Anterior cingulate cortex (tissue), 58 donors: ENCODE measurements at places on chromosomes 16 and 17.

GRCh38 chr17:76419576-76420260 is 33.2 kb downstream of the UBE2O start:
- DNase-seq: no peak

GRCh38 chr17:5364696-5365095 is 54.8 kb downstream of the NUP88 start:
- no peak for DNase-seq

DNA sequence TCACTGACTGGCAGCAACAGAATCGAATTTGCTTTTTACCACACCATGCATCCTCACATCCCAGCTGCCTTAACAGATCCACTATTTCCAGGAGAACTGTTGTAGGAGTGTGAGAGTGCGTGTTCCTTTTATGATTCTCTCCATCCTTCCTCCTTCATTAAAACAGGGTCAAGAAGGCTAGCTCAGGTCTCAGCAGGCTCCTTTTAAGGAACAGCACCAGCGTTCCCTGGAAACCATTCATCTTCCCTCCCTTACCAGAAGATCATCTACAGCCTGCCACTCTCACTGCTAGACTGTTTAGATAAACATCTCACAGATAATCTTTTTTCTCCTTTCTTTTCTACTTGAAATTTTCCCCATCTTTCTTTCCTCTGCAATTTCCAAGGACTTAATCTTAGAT is 1531.9 kb upstream of the CDH8 start:
- no peak for DNase-seq

DNA sequence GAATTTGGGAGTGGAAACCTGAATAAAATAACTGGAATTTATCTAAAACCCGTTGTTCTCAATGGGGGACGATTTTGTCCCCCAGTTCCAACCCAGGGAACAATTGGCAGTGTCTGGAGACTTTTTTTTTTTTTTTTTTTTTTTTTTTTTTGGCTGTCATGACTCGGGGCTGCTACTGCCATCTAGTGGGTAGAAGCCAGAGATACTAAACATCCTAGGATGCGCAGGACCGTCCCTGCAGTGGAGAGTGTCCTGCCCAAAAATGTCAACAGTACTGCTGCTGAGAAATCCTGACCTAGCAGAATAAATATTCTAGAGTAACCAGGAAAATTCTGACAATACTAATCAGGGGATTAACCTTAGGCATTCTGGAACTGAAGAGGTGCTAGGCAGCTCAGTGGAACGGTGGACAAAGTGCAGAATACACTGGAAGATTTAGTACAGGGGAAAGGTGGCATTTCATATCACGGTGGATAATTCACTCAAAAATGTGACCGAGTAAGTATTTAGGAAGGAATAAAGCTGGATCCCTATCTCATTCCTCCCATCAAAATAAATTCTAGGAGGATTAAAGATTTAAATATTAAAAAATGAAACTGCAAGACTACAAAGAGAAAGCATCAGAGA is 107.6 kb downstream of the SPECC1 start:
- DNase-seq: peak; percentile 41

DNA sequence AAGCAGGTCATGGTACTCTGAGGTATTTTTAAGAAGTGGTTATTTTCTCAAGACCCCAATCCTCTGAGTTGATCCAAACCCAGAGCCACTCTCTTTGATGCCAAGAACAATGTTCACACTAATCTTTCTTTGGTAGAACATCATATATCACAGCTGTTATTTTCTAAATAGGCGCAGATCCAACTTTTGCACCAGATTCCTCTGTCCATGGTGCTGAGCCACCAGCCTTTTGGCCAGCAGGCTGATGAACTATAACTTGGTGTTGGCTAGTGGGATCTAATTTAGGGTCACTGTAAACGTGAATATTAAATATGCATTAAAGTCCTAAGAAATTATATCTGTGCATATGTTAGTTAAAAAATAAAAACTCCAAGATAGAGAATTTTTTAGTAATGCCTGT is 7.0 kb upstream of the ZKSCAN2 start:
- no peak for DNase-seq

DNA sequence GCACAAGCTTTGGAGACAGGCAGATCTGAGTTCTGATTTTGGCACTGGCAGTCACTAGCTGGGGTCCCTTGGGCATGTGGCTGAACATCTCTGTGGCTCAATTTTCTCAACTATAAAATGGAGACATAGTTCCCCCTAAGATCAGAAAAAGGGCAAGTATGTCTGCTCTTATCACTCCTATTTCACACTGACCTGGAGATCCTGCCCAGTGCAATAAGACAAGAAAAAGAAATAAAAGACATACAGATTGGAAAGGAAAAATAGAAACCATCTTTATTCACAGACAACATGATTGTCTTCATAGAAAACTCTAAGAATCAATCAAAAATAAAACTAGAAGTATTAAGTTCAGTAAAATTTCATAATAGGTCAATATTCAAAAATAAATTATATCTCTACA is 56.0 kb upstream of the LHX1 start:
- DNase-seq: no peak

DNA sequence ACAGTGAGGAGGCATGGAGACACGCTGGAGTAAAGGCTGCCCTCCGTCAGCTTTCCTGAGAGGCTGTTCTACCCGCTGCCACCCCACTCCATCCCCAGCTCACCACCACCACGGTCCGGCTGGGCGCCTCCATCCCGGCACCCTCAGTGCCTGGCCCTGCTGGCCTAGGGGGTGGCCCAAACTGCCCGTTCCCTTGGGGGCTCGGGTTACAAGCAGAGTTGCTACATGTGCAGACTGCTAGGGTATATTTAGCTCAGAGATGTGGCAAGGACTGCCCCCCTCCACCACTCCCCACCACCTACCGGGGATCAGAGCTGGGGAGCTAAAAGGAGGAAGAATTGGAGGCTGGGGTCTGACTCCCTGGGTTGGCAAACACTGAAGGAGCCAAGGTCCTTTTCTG is 4.1 kb downstream of the CACNB1 start:
- no peak for DNase-seq

DNA sequence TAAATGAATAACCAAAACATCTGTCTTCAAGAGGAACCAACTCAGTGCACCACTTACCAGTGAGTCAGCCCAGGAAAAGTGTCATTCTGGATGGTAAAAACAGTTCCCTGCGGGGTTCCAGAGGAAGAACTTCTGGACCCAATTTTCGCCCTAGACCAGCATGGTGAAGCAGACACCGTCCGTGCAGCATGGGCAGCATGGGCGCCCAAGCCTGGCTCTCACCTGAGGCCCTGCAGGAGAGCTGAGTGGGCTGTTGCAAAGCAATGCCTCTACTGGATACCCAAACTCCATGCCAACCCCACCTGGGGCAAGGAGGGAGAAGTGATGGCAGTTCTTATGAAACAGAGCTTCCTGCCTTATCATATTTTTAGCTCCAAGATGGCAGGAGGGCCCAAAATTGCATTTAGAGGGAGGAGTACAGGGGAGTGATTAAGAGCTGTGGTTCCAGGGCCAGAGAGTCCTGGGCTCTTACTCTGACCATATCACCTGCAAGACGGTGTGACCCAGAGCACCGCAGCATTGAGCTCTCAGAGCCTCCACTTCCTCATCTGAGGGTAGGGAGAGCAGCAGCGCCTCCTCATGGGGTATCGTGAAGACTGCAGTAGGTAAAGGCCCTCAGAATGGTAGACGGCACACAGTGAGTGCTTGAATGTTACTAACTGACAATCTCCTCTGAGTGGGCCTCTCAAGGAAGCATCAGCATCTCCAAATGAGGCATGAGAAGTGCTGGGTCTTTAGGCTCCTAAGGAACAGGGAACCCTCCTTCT is 16.6 kb upstream of the INPP5K start:
- DNase-seq: no peak

- no peak for DNase-seq
Measured at GRCh38 chr16:89307421-89307805, 89.9 kb downstream of the ZNF778 start.

GRCh38 chr17:56451629-56452028 is 141.9 kb upstream of the NOG start:
- DNase-seq: no peak

DNA sequence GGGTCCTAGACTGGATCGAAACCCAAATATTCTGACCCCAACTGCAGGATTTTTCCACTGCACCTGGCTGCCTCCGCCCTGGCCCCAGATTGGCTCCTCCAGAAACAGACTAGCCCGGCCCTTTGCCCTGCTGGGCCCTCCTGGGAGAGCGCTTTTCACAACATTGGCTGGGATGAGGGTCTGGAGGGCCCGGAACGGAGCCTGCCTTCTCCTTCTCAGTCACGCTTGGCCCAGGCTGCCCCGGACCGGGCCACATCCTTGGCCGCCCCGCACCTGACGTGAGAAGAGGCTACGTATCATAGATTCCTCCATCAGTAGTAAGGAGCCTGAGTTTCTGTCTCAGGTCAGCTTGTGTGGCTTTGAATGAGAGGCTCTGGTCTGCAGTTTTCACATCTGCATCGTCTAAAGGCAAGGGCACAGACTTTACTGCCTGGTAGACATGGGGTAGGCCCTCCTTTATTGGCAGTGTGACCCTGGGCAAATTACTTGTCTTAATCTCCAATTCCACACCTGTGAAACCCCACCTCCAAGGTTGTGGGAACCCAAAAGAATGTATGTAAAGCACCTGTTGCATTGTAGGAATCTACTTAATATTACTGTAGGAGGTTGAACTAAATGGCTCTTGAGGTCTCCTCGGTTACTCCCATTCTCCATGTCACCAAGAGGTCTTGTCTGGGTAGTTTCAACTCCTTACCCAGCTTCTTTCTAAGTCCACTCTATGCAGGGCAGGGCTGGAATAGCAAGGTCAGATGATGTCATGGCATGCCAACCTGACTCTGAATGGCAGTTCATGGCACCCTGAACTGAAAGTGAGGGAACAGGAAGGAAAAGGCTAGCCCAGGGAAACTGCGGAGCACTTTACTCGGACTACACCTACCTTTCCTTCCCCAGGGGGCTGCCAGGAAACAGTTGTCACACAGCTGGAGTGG is 661 bp downstream of the LRRC3C start:
- DNase-seq: peak; percentile 52

- no peak for DNase-seq
Measured at GRCh38 chr17:27336184-27336583, 42.3 kb downstream of the WSB1 start.

DNA sequence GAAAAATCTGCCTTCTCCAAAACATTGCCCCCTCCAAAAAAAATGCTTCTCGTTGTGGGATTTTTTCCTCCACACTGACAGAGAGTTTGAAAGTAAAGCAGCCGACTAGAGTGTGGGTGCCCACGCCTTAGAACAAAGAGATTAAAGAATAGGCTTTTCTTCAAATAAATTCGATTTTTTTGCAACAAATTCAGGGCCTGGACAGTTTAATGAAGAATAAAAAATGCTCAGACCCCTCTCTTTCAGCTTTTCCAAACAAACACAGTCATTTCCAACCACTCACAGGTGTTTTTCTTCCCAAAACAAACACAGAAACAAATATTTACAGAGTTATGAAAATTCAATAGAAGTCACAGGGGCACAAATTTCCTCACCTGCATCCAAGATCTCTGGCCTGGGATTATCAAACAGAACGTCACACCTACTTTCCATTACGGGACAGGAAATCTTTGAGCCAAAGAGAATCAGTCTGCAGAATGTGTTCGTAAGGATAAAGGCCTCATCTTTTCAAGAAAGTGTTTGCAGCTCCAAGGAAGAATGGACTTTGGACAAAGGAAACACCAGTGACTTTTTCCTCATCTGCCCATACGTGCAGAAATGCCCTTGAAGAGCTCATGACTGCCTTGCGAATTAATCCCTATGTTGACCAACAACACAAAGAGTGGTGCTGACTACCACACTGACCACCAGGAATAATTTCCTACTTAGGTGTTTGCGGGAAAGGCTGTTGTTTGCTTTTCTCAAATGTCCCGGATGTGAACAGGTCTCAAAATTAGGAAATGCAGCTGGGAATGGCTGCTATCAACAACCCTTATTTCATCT is 31.3 kb upstream of the TOX3 start:
- DNase-seq: no peak

- DNase-seq: no peak
Measured at GRCh38 chr16:80996688-80997138, 10.0 kb downstream of the CMC2 start.

DNA sequence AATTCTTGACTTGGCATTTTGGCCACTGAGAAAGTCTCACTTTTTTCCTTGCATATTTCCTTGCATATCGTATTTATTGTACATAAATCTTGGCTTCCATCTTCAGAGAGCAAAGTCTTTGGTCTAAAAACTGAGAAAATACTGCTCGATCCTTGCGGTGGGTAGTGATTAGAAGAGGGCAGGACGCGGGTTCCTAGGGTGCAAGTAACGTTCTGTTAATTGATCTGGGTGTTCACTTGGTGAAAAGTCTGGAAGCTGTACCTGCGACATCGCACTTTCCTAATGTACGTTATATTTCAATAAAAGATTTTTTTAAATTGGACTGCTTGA is 758 bp upstream of the UBALD2 start:
- no peak for DNase-seq

GRCh38 chr16:2426941-2427361 is 2.3 kb upstream of the CCNF start:
- DNase-seq: no peak

DNA sequence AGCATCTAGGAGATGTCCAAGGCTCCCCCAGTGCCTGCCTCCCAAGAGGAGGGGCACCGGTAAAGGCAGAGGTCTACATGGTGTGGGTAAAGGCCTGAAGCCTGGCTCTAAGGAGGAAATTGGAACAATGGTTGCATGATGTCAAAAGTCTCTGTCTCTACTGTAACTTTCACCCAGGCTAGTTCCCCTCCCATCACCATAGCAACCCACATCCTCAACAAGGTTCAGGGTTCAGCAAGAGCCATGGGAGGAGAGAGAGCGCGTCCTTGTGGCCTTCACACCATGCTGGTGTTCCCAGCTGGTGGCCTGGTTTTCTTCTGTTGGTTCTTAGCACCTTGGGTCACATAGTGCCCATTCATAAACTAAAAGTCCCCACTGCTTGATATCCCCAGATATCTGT is 196.7 kb upstream of the CDH5 start:
- no peak for DNase-seq

GRCh38 chr17:80781807-80782277 is 209.8 kb upstream of the CHMP6 start:
- no peak for DNase-seq

DNA sequence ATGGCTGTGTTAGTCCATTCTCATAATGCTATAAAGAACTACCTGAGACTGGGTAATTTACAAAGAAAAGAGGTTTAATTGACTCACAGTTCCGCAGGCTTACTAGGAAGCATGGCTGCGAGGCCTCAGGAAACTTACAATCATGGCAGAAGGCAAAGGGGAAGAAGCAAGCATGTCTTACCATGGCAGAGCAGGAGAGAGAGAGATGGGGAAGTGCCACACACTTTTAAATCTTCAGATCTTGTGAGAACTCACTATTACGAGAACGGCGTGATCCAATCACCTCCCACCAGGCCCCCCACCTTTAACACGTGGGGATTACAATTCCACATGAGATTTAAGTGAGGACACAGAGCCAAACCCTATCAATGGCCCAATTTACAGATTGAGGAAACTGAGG is 96.5 kb downstream of the SDK2 start:
- no peak for DNase-seq

GRCh38 chr17:48586355-48587258 is 3.4 kb downstream of the HOXB3 start:
- DNase-seq: no peak

- DNase-seq: no peak
Measured at GRCh38 chr16:66295761-66296546, 70.5 kb upstream of the CDH5 start.
